ENCODE measurements at places on chromosomes 13 and 19. TPM values are rescaled to one million over a fixed set of nuclear protein-coding genes. Genes with fewer than 3 reads are reported as not detected.

DNA sequence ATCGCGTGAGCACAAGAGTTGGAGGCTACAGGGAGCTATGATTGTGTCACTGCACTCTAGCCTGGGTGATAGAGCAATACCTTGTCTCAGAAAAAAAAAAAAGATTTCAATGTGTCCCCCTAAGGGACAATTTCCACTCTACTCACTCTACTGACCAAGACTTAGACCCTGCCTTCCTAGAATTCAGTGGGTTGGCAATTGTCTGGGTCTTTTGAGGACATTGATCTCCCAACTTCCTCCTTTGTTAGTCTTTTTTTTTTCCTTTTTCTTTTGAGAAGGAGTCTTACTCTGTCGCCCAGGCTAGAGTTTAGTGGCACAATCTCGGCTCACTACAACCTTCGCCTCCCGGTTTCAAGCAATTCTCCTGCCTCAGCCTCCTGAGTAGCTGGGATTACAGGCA is 2.2 kb downstream of the SPTBN4 start:
- DNase-seq, result no peak

- no peak for DNase-seq
These were observed 1244.9 kb downstream of the PCDH17 start for GRCh38 chr13:58876473-58876872.

GRCh38 chr19:7397687-7398086 is 49.0 kb downstream of the ARHGEF18 start:
- DNase-seq, result no peak

DNA sequence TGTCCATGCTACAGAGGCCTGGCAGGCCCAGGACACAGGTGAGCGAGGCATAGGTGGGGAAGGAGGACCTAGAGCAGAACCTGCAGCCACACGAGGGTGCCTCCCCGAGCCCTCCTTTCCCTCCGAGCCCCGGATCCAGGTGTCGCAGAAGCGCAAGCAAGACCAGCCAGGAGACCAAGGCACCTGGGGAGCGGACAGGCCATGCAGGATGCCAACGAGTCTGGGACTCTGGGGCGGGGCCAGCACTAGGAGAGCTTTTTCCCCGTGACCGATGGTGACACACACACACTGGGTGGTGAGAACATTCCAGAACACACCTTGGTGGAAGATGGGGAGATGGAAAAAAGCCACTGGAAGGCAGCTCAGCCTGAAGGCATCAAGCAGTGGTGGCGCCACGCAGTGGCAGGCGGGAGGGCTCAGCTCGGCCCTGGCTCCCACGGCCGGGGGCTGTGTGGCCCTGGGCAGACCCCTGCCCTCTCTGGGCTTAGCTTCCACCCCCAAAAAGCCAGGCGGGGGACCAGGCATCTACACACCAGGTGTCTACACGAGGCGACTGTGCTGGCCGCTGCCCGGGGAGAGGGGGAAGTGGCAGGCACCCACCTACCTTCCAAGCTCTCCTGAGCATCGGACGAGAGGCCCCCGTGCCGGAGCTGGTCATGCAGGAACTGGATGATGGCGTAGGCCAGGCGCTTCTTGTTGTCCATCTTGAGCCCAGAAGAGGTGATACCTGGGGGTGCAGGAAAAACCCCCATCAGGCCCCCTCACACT is 14.5 kb downstream of the SGTA start:
- DNase-seq, result no peak

GRCh38 chr19:54094426-54095000 is 6.1 kb downstream of the OSCAR start:
- DNase-seq, result no peak

DNA sequence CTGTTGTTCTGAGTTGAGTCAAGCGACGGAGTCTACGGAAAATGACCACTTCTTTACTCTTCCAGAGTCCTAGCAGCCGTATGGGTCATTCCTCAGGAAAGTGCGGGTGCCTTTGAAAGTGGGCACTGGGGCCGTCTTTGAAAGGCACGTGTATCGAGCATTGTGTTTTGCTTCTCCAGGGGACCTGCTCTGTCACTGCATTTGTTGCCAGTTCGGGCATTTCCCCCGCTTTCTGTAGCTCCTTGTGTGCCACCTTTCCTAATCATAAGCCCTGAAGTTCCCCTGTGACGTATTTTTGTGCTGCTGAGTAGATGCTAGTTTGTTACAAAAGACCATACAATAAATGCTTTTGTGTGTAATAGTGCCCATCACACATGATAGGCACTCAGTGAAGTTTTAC is 24.4 kb downstream of the SPATA13 start:
- DNase-seq, result no peak

GRCh38 chr13:99806671-99807070 is 164.9 kb downstream of the ZIC5 start:
- DNase-seq, result no peak

- no peak for DNase-seq
These were observed 14.8 kb downstream of the GPALPP1 start for GRCh38 chr13:45004096-45004495.

GRCh38 chr19:52453324-52454094 is at the start of gene ZNF578:
TSS of gene ZNF578 (plus strand) at chr19:52453553. CDS start at chr19:52501846, 48,293 bp downstream.
- peak; percentile 63 for DNase-seq

DNA sequence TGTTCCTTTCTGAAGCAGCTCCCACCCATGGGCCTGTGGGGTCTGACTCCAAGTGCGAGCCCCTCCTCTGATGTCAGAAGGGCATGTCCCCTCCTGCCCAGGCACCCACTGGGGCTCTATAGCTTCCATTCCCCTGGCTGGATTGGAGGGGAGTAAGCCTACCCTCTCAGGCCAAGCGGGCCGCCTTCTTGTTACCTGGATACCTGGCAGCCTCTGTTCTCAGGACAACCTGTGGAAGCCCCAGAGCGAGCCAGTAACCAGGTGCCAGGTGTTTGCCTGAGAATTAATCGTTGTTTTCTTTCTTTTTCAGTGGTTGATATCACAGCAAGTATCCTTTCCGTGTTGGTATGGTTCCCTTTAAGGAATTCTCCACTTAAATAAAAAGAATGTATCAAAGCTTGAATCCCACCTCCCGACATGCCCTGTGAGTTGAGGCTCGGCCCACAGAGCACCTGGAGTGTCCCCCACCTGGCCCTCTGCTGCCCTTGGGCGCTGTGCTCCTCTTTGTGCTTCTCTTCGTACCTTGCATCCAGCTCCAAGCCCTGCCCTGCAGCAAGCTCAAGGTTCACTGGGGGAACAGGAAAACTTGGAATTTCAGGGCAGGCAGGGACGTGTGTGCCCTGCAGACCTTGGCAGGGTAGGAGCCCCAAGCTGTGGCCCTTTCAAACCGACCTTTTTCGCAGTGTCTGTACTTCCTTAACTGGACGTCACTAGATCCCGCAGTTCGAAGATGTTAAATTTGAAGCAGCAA is 15.0 kb downstream of the MAU2 start:
- no peak for DNase-seq

- no peak for DNase-seq
These were observed 121.9 kb upstream of the GJB6 start for GRCh38 chr13:20353973-20354372.

DNA sequence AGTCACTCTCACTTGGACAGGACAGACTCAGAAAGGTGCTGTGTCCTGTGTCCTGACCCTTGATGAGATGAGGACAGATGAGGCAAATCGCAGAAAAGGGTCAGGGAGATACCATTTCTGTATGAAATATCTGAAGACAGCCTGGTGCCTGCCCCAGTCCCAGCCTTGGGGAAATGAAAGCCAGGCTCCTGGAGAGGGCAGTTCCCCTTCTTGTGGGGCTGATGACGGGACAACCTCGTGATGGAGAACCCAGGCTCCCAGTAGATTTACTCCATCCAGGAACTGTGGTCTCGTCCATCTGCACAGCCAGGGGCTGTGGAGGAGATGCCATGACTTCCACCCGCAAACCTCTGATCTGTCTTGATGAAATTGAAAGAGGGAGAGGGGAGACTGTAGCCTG is 13.8 kb downstream of the LILRB1 start:
- no peak for DNase-seq

GRCh38 chr19:20359933-20360720 is 193.1 kb downstream of the ZNF486 start:
- no peak for DNase-seq

GRCh38 chr13:68264692-68265091 is 1034.6 kb upstream of the PCDH9 start:
- no peak for DNase-seq

- no peak for DNase-seq
These were observed 4.9 kb downstream of the SSC5D start for GRCh38 chr19:55493052-55493644.

- DNase-seq, result no peak
These were observed 32.2 kb downstream of the ZNF557 start for GRCh38 chr19:7101498-7102253.

DNA sequence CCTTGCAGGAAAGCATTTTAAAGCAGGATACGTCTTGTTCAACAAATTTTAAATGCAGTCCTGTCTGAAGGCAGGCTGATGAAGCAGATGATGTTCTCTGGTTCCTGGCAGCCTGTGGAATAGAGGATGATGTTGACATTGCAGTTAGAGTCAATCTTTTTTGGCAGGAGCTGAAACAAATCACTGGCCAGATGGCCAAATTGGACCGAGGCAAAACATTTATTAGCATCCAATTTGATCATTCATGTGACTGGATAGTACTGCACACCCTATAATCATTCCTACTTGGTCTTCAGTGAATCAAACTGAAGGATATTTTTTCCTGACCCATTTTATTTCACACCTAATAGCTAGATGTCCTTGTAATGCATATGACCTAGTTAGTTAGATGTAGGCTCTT is 172.2 kb upstream of the SLC10A2 start:
- no peak for DNase-seq

DNA sequence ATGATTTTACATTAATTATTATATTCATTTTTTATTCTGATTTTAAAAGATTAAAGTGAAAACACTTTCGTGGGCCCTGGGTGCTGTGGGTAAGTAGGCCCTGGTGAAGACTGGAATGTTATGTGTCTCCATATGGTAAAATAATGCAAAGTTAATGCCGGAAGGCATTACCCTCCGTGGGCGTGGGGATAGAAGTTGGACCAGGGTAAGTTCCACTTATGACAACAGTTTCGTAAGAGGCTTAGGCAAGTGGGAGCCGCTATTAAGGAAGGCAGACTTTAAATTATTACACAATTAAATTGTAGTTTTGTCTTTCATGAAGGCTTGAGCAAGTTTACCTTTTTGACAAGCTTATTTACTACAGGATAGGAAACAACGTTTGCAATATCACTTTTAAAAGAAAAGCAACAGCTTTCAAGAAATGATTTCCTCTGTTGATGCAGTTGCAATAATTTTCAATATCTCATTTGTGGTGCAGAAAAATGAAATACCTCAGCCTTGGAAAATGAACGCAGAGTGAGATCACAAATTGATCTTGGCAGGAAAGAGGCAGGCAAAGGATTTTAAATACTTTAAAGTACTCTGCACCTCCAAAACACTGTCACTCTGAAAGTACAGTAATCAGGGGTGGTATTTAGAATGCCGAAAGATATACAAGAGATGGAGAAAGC is 310.6 kb downstream of the DCT start:
- no peak for DNase-seq

- no peak for DNase-seq
These were observed 14.7 kb downstream of the UBAC2 start for GRCh38 chr13:99215184-99215830.

DNA sequence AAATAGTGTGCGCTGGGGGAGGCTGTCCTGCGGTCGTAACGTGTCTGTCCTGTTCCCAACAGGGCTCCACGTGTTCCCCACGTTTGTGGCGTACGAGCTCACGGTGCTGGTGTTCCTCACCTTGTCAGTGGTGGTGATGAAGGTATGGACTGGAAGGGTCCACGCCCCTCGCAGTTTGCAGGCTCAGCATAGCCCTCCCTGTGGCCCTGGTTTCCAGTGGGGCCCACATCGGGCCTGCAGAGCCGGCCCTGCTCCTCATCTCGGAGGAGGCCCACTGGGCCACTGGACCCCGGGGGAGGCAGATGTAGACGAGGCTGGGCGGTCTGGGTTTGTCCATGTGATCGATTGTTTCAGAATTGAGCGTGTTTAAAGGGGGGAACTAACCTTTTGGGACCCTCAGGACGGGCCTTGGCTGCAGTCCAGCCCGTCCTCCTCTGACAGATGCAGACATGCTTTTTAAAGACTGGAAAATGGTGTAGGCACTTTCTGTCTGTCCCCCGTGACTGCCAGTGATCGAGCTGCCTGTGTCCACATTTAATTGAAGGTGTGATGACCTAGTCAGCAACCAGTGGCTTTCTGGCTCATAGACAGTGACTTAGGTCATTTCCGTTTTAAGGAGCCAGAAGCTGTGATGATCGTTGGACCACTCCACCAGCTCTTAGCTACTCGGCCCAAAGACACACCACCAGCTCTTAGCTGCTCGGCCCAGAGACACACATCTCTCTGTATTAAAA is 37.1 kb upstream of the TFDP1 start:
- DNase-seq, result no peak

GRCh38 chr13:48403151-48403631 is 9.7 kb downstream of the LPAR6 start:
- no peak for DNase-seq

DNA sequence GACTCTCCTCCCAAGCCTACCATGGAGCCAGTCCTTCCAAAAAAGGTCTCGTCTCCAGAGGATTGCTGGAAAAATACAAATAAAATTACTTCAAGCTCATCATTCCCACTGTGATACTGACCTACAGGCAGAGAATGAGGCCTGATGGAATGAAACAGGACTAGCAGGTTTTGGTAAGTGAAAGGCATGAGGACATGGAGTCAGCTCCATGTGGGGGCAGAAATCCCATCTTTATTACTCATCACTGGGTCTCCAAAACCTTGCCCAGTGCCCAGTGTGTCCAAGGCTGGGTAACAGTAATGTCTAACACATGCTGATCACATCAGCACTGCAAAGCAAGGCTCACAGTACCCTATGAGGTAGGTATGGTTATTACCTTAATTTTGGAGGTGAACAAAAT is 235.4 kb downstream of the DNAJC15 start:
- DNase-seq, result no peak

DNA sequence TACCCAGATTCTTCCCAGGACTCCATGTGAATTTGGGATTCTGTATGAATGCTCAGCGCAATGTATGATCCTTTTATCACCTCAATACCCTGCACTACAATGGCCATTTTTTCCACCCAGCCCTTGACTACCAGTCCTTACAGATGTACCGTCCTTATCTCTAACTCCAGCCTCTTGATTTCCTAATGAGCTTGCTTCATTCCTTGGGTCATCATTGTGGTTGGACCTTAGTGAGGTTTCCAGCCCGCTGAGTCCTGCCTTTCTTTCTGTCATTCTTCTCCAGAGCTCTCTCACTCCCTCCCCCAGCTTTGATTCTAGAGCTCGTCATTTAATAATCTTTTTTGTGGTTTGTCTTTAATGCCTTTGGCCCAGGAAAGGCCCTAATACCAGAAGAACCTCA is 438.5 kb downstream of the ZNF536 start:
- no peak for DNase-seq

- DNase-seq, result peak; percentile 18
These were observed 209.1 kb upstream of the STARD13 start for GRCh38 chr13:33494596-33495204.

ZNF599 gene
- polyA plus RNA-seq, result 12.3 TPM

DZIP1 gene
- 70.9 TPM for polyA plus RNA-seq

GGN gene
- 0.31 TPM for polyA plus RNA-seq

FPR1 gene
- polyA plus RNA-seq, result 0.80 TPM

FCGBP gene
- 4.1 TPM for polyA plus RNA-seq

LILRA1 gene
- 0.60 TPM for polyA plus RNA-seq

NLRP11 gene
- not detected for polyA plus RNA-seq

HCN2 gene
- 0.19 TPM for polyA plus RNA-seq

CD22 gene
- 7.5 TPM for polyA plus RNA-seq

MAMSTR gene
- polyA plus RNA-seq, result 9.2 TPM
